AG20443 (cell line): ENCODE measurements at places on chromosomes 13 and 19.

GRCh38 chr19:43619262-43620060 is at the start of gene ZNF428:
Gene ZNF428 (minus strand): TSS chr19:43619629. CDS start chr19:43614304, 5,325 bp downstream.
- DNase-seq, result peak; percentile 99

DNA sequence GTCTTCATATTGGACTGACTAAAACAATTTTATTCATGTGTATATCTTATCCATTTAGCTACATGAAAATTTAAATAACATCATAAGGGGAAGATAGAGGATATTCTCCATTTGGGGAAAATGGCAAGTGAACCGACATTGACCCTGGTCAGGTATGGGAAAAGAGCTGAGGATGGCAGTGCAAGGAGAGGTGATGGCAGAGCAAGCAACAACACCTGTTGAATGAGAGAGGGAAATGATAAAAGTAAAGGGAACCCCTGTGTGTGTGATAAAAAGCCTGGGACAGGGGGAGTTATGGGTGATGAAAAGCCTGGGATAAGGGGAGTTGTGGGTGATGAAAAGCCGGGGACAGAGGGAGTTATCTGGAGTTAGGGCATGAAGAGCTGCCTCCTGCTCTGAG is 4.0 kb downstream of the CLC start:
- DNase-seq, result no peak

GRCh38 chr19:4452230-4452990 is 5.2 kb downstream of the UBXN6 start:
- DNase-seq, result no peak

DNA sequence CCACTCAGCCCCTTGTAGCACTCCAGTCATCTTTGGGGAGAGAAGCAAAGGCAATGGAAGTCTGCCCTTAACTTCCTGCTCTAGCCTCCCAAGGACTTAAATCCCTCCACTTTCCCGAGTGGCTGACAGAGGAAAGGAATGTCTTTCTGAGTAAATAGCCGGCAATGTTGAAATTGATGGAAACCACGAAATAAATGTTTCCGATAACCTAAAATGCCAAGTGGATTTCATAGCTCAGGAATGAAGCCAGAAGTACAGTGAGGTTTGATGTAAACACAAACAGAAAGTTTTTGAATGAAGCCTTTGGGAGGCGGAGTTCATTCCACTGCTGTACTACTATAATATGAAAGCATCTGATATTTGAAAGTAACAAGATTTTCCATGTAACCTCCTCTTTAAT is 14.0 kb upstream of the TBC1D4 start:
- DNase-seq, result peak; percentile 43

- no peak for DNase-seq
Measured at GRCh38 chr13:48976576-48977285, 1.0 kb downstream of the FNDC3A start.

DNA sequence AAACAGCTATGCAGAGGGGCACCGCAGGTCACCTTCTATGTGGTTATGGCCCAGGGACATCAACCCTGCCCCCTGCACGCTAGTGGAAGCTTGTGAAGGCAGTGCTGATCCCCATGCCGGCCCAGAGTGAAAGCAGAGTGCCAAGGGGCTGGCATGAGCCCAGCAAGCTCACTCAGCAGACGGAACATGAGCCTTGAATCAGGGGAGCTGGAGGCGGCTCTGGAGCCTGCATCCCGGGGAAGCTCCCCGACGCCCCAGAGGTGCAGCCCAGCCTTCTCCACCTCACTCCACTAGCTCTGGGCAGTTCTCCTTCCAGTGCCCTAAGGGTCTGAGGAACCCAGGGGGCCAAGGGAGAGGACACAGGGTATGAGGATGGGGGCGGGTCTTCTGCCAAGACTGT is 19.0 kb upstream of the ISYNA1 start:
- DNase-seq, result no peak

GRCh38 chr13:28384789-28385188 is 110.1 kb downstream of the FLT1 start:
- no peak for DNase-seq

DNA sequence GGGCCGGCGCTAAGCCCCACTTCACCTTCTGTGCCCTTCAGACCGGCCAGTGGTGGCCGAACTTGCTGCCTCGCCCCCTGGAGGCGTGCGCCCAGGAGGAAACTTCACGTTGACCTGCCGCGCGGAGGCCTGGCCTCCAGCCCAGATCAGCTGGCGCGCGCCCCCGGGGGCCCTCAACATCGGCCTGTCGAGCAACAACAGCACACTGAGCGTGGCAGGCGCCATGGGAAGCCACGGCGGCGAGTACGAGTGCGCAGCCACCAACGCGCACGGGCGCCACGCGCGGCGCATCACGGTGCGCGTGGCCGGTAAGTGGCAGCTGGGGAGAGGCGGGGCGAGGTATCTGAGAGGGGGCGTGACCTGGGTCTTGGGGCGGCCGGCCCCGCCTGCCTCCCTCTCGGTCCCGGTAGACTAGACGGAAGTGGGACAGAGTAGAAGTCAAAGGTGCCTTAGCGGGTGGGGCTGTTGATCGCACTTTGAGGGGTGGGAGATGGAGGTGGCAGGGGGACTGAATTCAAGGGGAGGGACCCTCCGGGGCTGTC is 5.6 kb downstream of the ICAM5 start:
- DNase-seq, result peak; percentile 42

GRCh38 chr19:898663-899062 is 5.4 kb downstream of the RNU6-9 start:
- DNase-seq, result no peak

- DNase-seq, result no peak
Measured at GRCh38 chr13:108407495-108407894, 138.0 kb downstream of the TNFSF13B start.

DNA sequence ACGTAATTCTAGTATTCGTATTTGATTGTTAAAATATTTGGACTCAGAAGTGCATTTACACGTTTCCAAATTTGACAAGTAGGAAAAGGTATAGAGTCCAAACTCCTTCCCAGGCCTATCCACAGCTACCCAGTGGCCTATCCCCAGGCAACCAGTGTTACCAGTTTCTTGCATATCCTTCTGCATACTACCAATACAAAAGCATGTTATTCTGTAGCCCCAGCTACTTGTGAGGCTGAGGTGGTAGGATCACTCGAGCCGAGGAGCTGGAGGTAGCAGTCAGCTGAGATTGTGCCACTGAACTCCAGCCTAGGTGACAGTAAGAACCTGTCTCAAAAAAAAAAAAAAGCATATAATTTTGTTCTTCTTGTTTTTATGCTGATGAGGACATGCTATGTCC is 67.1 kb downstream of the LRCH1 start:
- no peak for DNase-seq

- peak; percentile 83 for DNase-seq
Measured at GRCh38 chr19:17385878-17386611, 8.0 kb downstream of the CCDC194 start.

GRCh38 chr13:80529734-80530133 is 188.8 kb upstream of the SPRY2 start:
- DNase-seq, result no peak

DNA sequence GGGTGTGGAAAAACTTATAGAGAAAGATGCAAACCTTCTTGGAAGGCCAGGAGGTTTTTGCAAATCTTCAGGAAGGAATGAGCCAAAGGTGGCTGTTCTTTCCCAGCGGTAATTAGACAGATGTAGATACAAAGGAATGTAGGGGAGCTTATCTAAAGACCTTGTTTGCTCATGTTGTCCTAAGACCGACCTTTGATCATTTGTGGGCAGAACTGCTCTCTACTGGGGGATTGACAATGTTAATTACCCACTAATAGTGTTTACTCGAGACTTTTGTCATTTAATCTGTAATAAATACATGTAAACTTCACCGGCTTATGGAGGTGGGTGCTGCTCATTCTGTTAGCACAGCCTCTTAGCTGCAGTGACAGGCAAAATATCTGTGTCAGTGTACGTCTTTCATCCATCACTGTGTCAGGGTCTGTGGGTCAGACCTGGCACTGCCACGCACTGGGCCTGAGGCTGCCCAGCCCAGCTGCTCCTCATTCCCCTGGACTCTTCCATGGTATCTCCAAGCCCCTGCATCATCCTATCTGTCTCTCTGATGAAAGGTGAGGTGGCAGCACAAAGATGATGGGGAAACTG is 68.3 kb downstream of the ZNF431 start:
- DNase-seq, result no peak

DNA sequence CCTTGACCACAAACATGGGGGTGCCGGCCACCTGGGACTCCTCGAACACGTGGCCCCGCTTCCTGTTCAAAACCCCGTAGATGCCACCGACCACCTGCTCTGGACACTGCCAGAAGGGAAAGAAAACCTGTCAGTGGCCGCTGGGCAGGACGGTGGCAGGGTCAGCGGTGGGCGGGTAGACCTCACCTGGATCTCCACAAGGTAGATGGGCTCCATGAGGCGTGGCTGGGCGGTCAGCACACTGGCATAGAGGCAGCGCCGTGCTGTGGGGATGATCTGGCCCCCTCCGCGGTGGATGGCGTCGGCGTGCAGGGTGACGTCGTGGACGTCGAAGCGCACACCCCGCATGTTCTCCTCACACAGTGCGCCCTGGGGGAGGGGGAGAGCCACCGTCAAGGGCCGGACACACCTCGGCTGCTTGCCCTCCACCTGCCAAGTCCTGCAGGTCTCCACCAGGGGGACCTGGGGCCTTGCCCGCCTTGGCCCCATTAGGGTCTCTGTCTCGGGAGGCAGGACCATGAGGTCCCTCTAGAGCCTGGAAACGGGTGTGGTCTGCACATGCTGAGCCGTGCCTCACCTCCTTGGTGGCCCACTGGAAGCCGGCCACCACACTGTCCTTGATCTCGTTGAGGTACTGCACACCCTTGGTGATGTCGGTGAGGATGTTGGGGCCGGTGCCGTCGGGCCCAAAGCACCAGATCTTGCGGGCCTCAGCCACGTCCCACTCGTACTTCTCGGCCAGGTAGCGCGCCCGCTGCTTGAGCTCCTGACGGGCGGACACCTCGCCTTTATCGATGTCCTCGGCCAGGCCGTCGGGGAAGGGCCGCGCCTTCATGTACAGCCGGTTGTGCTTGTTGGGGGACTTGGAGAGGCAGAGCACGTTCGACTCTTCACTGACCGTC is 6.6 kb upstream of the DAPK3 start:
- DNase-seq, result no peak

DNA sequence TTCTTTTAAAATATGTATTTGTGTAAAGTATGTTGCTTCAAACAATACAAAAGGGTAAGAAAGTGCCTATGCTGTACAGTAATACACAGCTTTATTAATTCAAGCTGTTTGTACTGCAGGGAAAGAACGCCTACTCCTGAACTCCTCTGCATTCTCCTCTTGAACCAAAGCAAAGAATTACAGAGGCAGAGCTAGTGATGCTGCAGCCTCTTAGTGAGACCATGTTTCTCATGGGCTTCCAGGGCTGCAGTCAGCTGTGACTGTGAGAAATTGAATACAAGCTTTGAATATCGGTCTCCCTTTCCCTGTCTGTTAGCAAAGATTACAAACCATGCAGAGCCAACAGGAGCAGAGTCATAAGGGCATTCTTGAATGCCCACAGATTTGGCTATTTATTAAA is 248.5 kb downstream of the SLITRK1 start:
- DNase-seq, result no peak
